ENCODE measurements at places on chromosomes 3 and 15. TPM values are rescaled to one million over a fixed set of nuclear protein-coding genes. Genes with fewer than 3 reads are reported as not detected.

- no peak for DNase-seq
Observed at GRCh38 chr3:24622696-24623225, 128.1 kb upstream of the THRB start.

GRCh38 chr15:34783991-34784390, 11.4 kb downstream of the ACTC1 start:
- DNase-seq: no peak

Gene IGF2BP2
- total RNA-seq: 0.49 TPM

- no peak for DNase-seq
Observed at GRCh38 chr3:52528586-52529375, 4.9 kb downstream of the NT5DC2 start.

DNA sequence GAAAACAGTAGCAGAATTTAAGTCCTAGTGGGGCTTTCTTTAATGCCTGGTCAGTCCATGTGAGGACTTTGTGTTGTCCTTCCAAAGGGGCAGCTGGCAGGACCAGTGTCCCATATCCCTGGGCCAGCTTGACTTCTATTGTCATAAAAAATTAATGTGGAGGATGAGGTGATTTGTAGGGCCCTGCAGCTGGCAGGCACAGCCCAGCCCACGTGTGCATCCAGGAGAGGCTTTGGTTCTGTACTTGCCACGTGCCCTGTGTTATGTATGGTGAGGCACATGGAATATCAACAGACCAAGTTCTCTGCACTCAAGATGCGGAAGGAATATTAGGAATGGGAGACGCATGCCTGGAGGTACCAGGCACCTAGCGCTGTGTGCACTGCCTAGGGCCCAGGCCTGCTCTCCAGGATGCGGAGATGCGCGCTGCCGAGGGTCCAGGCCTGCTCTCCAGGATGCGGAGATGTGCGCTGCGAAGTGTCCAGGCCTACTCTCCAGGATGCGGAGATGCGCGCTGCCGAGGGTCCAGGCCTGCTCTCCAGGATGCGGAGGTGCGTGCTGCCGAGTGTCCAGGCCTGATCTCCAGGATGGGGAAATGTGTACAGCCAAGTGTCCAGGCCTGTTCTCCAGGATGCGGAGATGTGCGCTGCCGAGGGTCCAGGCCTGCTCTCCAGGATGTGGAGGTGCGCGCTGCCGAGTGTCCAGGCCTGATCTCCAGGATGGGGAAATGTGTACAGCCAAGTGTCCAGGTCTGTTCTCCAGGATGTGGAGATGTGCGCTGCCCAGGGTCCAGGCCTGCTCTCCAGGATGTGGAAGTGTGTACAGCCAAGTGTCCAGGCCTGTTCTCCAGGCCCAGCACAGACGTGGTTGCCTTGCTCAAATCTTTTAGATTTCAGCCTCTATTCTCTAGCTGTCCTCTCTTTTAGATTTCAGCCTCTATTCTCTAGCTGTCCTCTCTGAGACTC, 183.3 kb upstream of the ROPN1 start:
- no peak for DNase-seq

Gene NAALADL2
- 1.3 TPM for total RNA-seq

Measured in naive thymus-derived CD8-positive, alpha-beta T cell (primary cell).